Fibroblast of the conjunctiva (primary cell): ENCODE measurements at places on chromosomes 11 and 22.

DNA sequence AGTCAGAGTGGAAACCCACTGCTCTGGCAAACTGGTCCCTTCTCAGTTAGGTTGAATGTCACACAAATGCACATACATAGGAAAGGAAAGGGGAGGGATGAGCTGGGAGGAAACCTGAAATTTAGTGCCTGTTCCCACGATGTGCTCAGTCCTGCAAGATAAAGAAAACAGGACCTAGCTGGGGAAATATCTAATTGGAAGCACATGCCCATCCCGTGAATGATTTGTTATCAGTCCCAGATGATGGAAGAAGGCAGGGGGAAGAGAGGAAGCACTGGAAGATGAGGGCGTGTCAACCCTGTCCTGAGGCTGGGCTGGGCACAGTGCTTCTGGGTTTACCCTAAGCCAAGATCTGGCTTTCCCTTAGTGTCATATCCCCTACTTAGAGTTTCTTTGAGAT, 173.9 kb downstream of the NAV2 start:
- no peak for DNase-seq

- no peak for DNase-seq
Observed at GRCh38 chr11:93330446-93330984, at the start of gene DEUP1. DEUP1 (plus strand) TSS chr11:93330742; CDS start chr11:93332260, 1,518 bp downstream.

DNA sequence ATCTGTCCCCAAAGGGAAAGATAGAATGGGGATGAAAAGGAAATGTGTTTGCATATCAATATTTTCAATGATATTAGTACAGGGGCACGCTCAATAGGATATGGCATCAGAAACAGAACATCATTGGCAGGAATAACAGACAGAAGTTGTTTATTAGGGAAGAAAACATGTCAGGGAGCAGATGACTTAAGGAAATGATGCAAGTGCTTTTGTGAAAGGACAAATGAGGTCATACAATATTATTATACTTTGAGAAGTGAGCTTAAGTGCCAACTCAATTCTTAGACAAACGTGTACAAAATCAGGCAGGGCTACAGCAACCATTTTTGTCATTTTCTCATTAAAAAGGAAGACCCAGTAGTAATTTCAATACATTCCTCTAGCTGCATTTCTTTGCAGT, 388.4 kb downstream of the SOX6 start:
- DNase-seq: peak; percentile 75

DNA sequence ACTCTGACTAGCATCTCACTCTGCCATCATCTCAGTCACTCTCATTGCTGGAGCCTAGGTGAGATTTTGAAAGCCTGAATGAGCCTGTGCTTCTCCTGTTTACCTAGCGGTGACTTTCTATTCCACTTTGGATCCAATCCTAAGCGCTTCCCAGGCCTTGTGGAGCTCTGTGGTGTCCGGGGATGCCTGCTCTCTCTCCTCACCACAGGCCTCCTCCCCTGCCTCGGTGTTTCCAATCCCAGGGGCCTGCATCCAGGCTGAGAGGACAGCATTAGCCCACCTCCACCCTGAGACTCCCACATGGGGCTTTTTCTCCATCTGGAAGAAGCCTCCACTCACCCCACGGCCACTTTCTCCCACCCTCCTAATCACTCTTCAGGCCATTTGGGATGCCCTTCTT, 380.3 kb downstream of the NTM start:
- no peak for DNase-seq

DNA sequence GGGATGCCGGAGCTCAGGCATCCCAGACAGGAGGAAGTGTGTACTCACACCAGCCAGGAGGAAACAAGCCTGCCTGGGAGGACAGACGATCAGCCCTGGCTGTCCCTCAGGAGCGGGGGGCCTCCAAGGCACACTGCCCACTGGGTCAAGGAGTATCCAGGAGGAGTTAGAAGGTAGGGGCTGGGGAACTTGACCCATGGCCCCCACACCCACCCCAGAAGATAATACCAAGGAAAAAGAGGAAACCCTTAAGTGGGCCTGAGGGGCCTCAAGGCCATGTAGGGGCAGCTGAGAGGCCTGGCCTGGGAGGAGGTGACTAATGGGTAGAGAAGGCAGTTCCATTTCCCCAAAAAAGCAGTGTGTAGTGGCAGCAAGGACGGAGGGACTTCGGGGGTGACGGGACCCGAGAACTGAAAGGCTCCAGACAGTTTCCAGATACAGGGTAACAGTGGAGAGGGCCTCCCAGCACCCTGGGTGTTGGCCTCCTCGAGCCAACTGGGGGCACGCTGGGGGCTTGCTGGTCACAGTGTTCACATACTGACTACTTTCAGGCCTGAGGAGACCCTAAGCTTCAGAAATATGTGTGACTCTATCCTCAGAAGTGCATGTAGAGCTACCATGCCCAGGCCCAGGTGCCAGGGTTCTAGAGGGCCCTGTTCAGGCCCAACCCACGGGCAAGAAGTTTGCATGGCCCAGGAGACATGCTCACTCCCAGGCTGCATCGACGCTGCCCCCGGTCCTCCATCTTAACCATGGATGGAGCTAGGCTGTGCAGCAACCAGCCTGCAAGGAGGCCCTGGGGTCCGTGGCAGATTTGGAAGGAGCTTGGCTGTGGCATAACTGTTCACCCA, 75.7 kb upstream of the PITPNB start:
- no peak for DNase-seq

DNA sequence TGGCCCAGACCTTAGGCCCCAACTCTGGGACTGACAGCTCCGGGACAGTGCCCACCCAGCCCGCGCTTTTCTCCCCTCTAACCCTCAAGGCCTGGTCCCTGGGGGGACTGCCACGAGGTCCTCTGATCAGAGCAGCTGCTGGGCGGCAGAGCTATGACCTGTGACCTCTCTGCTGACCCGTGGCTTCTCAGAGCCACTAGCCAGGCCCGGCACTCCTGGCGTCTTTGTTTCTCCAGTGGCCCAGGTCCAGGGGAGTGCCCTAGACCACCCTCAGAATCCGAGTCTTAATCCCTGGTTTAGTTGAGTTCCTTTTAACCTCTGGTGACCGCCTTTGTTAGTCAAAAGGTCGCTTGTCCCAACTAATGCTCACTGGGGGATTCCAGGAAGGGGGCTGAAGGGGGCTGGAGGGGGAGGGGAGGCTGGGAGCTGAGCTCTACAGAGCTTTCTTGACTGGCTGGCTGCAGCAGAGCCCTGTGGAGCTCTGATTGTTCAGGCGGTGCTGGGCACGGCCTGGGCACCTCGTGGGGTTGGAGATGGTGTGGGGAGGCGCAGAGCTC, 1.2 kb downstream of the FBLN1 start:
- no peak for DNase-seq

DNA sequence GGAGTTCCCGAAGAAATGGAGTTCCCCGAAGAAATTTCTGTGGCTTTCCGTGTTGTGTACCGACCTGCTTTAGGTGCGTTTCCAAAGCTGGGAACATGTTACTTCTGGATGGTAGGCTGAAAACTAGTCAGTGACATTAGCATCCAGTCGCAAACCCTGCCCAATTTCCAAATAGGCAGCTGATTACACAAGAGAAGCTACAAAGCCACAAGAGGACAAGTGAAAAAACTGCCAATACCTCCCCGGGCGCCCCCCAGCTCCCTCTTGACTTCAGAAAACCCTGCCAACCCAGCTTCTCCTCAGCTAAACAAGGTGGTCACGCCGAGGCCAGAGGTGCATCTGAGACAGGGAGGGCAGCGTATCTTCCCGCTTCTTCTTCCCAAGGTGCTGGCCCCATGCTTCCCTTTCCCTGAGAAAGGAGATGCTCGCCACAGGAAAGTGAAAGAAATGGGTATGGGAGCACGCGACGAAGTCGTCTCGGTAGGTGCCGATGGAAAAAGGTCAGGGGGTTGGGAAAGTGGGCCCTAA, 551 bp downstream of the AGBL2 start:
- DNase-seq: no peak

DNA sequence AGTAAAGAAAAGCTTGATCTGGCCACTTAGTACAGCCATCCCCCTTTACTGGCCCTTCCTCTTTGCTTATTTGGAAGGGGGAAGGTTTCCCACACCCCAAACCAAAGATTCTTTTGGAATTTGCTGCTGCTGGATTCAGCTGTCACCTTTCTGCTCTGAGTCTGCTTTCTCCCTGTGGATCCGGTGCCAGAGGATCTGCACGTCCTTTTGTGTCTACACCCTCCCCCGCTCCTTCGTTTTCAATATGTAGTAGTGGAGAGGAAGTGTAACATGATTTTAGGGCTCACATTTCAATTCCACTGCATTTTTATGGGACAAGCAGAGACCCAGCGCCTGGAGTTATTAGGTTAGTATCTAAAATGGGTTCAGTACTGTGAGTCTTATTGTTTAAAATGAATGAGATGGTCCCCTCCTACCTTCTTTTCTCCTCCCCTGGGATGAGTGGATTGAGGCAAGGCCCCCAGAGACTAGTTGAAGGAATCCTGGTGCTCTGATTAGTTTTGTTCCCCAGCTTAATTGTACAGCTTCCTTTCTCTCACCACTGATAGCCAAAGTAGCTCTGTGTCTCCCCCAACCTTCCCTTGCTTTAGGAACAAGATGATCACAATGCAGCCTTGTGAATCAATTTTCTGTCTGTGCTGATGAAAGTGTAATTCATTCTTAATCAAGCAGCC, 30.5 kb upstream of the CABP7 start:
- DNase-seq: no peak
